Left colon (tissue), 2 donors: ENCODE measurements at places on chromosomes 7 and 10.

DNA sequence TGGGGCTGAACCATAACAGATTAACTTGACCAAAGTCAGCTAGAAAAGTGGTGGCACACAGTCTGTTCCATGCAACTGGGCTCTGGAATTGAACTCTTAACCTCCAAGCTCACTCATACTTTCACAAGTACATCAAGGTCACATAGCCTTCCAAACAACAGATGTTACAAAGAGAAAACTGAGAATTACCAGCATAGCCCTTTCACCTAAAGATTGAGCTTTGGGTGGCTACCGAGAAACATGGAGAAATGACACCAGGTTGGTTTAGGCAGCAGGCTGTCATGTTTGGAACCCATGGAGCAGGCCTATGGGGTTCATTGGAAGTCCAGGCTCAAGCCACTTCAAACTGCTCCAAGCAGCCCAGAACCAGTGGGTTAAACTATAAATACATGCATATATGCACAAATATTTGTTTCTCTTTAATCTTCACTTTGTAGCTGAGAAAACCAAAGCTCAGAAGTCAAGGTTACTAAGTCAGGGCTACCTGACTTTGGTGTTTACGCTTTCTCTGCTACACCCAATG lies 59.1 kb downstream of the MALSU1 start:
- DNase-seq = no peak

DNA sequence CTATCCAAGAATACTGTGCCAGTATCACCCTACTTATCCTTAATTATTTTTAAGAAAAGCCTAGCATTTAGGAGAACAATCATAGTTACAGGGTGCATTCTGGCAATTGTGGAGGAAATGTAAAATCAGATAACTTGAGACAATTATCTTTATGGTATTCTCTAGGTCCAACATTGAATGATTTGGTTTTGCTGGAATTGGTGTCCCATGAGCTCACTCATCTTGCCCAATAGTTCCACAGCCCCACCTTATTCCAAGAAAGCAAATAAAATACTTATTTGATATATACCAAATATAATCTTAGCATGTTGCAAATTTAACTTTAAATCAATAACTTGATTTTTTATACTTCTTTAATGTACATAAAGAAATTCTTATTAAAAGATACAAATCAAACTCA lies 65.3 kb downstream of the DGKB start:
- DNase-seq = no peak

DNA sequence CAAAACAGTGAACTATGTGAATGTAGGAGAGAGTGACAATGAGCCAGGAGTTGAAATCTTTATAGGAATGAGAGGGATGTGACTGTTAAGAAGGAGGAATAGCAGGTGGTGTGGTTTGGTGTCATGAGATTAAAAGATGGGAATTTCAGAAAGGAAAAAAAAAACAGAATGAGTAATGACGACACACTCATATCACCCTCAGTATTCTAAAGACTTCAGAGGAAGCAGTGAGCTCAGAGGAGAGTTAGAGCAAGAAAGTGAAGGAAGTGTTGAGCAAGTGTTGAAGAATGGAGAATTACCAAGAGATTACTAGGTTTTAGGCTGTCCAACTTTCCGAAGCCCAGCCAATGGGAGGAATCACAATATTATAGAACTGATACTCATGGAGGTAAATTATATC lies 220.5 kb upstream of the HGF start:
- DNase-seq = no peak

DNA sequence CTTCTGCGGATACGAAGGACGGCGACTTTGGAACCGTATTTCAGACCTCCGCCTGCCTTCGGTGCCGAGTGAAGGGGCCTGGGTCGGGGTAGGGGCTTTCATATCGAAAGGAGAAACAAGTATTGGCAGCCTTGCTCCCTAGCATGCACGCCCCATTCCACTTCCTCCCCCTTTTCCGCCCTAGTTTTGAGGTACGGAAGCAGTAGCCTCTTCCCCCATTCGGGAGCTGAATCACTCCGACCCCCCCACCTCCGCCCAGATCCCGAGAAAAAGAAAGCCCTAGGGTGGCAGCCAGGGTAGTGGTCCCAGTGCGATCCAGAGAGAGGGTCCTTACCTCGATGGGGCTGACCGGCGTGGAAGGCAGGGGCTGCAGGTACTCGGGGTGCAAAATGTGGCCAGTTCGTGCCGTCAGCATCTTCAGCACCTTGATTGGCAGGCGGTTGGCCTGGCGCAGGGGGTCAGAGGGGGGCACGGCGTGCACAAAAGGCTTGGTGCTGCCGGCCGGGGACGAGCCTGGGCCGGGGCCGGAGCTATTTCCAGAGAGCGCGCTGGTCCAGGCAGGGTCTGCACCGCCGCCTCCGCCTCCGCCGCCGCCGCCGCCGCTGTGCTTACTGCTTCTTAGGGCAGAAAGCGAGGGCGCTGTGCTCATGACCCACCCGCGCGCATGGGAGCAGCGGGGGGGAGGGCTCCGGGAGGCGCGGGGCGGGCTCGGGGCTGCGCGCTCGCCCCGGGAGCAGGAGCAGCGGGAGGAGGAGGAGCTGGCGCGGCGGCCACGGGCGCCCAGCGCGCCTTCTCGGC lies 594 bp downstream of the ZNF503 start:
- peak; percentile 46 for DNase-seq

DNA sequence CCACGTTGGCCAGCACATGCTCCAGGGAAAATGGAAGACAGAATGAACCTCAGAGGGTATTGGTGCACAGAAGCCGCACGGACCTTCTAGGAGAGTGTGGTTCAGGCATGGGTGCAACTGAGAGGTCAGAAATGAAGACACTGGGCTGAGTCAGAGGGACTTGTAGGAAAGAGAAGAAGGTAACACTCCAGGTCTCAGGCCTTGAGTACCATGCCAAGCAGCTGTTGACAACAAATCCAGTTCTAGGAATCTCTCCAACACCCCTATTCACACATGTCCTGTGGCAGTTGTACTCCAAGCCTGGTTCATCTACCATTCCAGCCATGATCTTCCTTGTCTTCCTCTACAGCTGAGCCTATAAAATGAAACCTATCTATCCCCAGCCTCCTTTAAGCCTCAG lies 251.6 kb downstream of the USP6NL start:
- no peak for DNase-seq

GRCh38 chr10:109866168-109866994 lies 56.9 kb downstream of the XPNPEP1 start:
- DNase-seq = no peak

- no peak for DNase-seq
Measured at GRCh38 chr10:109877546-109877945, 45.8 kb downstream of the XPNPEP1 start.

DNA sequence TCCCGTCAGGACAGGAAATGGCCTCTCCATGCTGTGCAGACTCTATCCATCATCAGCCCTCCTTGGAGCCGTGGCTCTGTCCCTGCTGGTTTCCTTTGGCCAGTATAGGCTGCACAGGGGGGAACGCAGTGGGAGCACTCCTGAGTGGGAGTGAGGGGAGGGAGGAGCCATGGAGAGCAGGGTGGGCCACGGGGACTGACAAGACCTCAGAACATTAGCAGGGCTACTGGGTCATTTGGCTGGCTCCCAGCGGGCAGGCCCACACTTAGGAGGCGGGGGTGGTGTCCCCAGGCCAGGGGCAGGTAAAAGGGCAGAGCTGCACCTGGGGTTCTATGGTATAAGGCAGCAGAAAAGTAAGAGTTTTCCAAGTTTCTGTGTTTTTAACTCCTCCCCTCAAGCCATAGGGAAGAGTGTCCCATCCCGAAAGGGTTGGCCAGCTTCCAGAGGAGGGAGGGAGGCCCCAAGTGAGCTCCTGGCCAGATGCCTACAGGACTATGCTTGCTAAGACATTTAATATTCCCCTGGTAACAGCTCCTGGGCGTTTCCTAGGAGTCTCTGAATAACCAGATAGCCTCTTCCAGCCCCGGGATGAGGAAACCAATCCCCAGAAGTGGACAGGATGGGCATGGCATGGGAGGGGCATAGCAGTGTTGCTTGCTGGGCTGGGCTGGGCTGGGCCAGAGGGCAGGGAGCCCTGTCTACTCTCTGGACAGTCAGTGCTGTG lies 5.5 kb upstream of the OPN4 start:
- DNase-seq = peak; percentile 70
